ENCODE measurements at places on chromosomes 7 and 10.

DNA sequence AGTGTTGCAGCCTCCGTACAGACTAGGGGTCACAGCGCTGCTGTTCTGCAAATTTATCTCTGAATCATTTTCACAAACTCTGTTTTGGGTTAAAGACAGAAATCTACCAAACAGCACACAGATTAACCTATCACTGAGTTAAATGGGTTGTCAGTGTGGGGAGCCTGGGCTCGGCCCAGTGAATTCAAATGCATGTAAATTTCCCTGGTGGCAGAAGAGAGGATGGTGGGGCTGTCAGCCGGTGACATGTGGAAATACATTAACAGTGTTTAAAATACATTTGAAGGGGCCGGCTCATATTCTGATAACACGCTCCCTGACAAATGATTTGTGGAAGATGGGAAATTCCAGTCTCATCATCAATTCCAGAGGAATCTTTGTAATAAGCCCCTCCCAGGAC is 309.6 kb upstream of the MKI67 start:
- no peaks in the 10 kb centered on the region for H3K27me3 ChIP-seq
- no peaks in the 10 kb centered on the region for H3K36me3 ChIP-seq
- H3K27ac ChIP-seq: no peak overlapping the region
- no peak overlapping the region for H3K4me3 ChIP-seq

DNA sequence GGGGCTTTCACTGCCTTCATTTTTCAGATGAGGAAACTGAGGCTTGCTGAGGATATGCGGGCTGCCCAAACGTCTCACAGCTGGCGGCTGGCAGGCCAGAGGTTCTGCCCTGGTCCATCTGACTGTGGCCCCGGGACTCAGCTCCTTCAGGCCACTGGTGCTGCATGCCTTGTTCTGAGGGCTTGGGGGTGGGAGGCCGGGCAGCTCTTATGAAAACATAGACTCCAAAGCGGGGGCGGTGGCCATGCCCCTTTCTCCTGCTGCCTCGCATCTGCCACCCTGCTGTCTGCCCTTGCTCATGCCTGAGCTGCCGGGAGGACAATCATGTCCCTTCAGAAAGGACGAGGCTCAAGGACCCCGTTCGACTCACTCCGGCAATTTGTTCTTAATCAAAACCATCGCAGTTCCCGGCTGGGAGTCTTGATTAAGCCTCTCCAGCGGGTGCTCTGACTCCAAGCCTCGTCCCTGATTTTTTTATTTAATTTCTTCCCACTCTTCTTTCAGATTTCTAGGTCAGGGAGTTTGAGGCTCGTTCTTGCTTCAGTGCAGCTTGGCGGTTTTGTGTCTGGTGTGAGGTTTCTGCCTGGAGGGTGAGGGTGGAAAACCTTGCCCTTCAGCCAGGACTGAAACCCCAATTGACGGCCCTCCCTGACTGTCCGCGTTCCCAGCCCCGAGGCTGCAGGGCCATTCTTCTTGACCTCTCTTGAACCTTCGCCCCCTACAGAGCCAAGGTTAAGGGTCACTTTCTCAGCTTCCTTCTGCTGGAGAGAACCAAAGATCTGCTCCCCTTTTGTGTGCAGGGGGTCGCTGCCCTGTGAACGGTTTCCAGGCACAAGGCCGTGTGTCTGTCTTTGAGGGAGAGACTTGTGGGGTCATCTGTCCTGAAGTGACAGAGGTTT is 120.8 kb downstream of the DNAJB6 start:
- DNase-seq: no peak
- peaks cover 22% of the 10 kb centered on the region for H3K36me3 ChIP-seq
- no peak overlapping the region for H3K27ac ChIP-seq

GRCh38 chr10:109898666-109899355 is 24.5 kb downstream of the XPNPEP1 start:
- no peak overlapping the region for H3K4me3 ChIP-seq
- DNase-seq: no peak
- no peaks in the 10 kb centered on the region for H3K27me3 ChIP-seq
- H3K36me3 ChIP-seq: peaks cover 23% of the 10 kb centered on the region
- no peak overlapping the region for H3K27ac ChIP-seq

GRCh38 chr7:83640240-83640639 is 8.7 kb downstream of the SEMA3E start:
- H3K36me3 ChIP-seq: no peaks in the 10 kb centered on the region
- peaks cover 24% of the 10 kb centered on the region for H3K4me1 ChIP-seq
- no peaks in the 10 kb centered on the region for H3K27me3 ChIP-seq
- no peak overlapping the region for H3K4me3 ChIP-seq

GRCh38 chr10:132989476-132990415 is 47.4 kb upstream of the CFAP46 start:
- no peaks in the 10 kb centered on the region for H3K36me3 ChIP-seq
- 0 out of 2 replicates have a peak overlapping the region, but pooled peaks have one; percentile 69 for H3K27ac ChIP-seq
- no peak for DNase-seq
- H3K27me3 ChIP-seq: no peaks in the 10 kb centered on the region
- H3K4me1 ChIP-seq: peaks cover under 1% of the 10 kb centered on the region

DNA sequence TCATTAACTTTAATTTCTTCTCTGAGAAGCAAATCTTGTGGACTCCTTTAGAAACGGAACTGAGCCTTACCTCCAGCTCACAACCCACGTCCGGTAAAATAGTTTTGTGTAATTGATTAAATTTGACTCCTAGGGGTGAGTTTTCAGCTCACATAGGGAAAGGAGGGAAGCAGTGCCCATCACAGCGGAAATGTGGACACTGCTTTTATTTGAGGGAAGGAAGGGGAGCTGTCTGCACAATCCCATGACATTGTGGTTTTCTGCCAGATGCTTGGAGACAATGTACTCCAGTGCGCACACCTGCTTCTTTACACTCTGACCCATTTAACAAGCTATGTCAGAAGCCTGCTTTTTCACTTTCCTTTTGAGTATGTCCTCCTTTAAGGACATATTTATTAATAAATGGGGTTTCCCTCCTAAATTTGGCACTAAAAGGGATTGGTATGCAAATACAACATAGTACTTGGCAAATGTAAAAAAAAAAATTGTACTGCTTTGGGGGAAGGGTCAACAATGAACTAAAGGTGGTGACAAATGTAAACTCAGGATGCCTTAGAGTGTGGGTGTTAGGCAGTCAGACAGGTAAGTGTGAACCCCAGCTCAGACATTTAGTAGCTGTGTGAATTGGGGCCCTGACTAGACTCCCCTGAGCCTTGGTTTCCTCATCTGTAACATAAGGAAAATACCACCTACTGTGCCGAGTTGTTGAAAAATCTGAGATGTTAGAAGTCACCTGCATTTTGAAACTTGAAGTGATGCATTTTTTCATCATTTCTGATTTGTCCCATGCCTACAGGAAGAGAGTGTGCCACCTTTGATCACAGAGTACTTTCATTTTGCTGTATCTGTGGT is 90.2 kb upstream of the KLF6 start:
- H3K36me3 ChIP-seq: no peaks in the 10 kb centered on the region
- H3K4me3 ChIP-seq: no peak overlapping the region
- H3K27ac ChIP-seq: no peak overlapping the region
- no peaks in the 10 kb centered on the region for H3K27me3 ChIP-seq

DNA sequence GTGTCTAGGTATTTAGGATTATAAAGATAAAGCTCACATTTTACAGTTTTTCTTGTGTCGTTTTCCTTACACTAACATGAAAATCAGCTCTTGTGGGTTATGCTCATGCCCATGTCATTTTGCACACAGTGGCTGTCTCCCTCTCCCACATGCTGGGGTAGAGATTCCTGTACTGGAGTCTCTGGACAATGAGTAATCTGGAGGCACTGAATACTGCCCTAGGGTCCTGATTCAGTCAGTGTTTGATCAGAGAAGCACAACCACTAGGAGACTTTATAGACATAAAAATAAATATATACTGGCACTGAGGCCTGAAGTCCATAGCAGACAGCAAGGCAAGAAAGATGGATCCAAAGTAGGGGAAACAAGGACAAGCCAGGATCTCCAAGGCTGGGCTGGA is 1008.8 kb downstream of the KCNMA1 start:
- peaks cover 15% of the 10 kb centered on the region for H3K4me1 ChIP-seq
- H3K4me3 ChIP-seq: no peak overlapping the region
- H3K27me3 ChIP-seq: peaks cover 2% of the 10 kb centered on the region
- DNase-seq: no peak

GRCh38 chr10:13921941-13922340 is 335.2 kb downstream of the PRPF18 start:
- no peak overlapping the region for H3K4me3 ChIP-seq
- DNase-seq: no peak
- H3K36me3 ChIP-seq: no peaks in the 10 kb centered on the region
- H3K27ac ChIP-seq: no peak overlapping the region

DNA sequence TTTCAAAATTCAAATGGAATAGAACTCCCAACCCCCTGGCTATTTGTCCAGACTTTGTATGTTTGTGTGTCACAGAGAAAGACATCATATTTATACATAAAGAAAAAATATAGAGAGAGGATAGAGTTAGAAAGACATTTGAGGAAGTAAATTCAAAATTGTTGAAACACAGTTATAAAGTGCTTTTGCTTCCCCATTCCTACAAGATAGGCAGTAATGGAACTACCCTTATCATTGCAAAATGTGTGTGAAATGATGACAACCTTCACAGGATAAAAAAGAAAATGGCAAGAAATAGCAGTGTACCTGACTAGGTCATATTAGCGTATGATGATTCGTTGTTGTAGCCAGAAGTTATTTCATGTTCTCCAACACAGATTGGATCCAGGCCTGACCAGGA is 63.1 kb downstream of the FZD1 start:
- H3K27me3 ChIP-seq: peaks cover 2% of the 10 kb centered on the region
- H3K4me1 ChIP-seq: peaks cover 24% of the 10 kb centered on the region
- H3K27ac ChIP-seq: no peak overlapping the region
- no peak overlapping the region for H3K4me3 ChIP-seq

DNA sequence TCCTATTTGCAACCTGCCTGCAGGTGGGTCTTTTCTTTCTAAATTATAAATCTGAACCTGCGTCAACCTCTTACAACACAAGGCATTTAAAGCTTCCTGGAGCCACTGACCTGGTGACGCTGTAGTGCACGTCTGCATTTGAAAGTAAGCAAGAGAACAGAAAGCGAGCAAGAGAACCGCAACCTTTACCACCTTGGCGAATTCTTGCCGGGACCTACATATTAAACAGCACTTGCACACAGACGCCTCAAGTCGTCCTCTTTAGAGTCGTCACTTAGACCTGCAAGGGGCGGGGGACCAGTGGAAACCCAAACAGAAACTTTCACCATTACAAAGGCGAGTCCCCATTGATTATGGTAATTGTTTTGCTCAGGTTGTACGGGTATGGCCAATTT is 9.5 kb downstream of the GLI3 start:
- H3K27me3 ChIP-seq: no peaks in the 10 kb centered on the region
- peaks cover 87% of the 10 kb centered on the region for H3K4me1 ChIP-seq
- H3K27ac ChIP-seq: peak overlapping the region; percentile 100
- H3K4me3 ChIP-seq: peak overlapping the region; percentile 73
- DNase-seq: peak; percentile 58

DNA sequence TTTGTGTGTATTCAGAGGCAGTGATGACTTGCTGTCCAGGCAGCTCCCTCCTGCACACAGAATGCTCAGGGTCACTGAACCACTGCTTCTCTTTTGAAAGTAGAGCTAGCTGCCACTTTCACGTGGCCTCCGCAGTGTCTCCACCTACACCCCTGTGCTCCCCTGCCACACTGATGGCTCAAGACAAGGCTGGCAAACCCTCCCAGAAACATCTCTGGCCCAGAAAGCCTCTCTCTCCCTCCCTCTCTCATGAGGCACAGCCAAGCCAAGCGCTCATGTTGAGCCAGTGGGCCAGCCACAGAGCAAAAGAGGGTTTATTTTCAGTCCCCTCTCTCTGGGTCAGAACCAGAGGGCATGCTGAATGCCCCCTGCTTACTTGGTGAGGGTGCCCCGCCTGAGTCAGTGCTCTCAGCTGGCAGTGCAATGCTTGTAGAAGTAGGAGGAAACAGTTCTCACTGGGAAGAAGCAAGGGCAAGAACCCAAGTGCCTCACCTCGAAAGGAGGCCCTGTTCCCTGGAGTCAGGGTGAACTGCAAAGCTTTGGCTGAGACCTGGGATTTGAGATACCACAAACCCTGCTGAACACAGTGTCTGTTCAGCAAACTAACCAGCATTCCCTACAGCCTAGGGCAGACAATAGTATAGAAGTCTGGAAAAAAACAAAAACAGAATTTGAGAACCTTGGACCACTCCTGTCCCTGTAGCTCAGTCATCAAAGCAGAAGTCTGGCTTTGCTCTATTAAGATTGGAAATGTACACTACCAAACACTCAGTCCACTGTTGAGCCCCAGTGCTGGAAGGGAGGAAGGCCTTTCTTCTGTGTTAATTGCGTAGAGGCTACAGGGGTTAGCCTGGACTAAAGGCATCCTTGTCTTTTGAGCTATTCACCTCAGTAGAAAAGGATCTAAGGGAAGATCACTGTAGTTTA is 15.8 kb downstream of the SCD start:
- peak overlapping the region; percentile 82 for H3K27ac ChIP-seq
- H3K4me3 ChIP-seq: no peak overlapping the region
- H3K36me3 ChIP-seq: peaks cover 47% of the 10 kb centered on the region

DNA sequence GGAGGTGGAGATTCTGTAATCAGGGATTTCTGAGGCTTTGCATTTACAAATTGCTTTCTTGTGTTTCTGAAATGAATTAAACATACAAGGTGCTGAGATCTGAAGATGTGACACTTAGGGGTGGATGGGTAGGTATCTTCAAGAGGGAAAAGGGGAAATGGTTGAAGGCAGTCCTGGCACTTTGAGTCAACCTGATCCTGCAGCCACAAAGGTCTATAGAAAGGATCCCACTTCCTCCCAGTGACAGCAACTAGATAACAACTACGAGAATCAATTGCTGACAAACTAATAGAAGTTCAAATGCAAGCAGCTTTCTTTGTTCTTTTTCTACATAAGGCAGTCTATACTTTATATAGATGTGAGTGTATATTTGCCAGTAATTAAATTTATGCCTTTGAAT is 553.3 kb downstream of the MDFIC start:
- peaks cover 16% of the 10 kb centered on the region for H3K4me1 ChIP-seq
- DNase-seq: no peak
- H3K27ac ChIP-seq: no peak overlapping the region
- peaks cover 18% of the 10 kb centered on the region for H3K27me3 ChIP-seq
- H3K4me3 ChIP-seq: no peak overlapping the region
- no peaks in the 10 kb centered on the region for H3K36me3 ChIP-seq

DNA sequence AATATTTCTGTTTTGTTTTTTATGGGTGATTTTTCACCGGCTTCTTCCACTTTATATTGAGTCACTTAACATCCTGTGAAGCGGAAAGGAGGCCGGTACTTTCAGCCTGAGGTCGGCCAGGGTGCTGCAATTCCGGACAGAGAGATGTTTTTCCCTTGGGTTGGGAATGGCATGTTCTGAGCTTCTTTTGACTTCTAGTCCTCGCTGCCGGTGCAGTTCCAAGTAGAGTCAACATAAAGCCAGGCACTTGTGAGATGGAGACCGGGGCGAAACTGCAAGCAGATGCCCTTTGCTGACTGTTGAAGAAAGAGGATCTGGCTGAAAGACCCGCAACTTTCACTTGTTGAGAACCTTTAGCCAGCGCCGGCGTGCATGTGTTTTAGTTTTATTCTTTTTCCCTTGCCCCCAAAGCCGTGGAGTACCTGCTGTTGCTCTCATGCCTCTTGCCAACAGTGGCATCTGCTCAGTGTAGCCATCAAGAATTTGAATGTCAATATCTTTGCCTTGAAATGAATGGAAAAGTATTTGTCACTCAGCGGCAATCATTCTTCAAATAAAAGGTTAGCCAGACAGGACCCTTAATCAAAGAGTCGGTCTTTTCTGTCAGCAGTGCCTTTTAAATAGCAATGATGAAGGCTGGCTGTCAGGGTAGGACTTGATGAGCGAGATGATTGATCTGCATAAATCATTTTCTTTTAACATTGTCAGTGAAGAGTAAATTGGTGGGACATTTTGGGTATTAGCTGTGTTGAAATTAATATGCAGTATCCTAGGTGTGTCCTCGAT is 351.2 kb downstream of the LRMDA start:
- H3K27ac ChIP-seq: no peak overlapping the region
- DNase-seq: no peak
- no peak overlapping the region for H3K4me3 ChIP-seq
- peaks cover 25% of the 10 kb centered on the region for H3K4me1 ChIP-seq

Measured in WTC11 (cell line).